SJSA1 (cell line): ENCODE measurements at places on chromosomes 5 and 9.

GRCh38 chr5:181173027-181173419, 25.6 kb downstream of the OR2V2 start:
- DNase-seq, result peak; percentile 78

GRCh38 chr9:9615086-9615485, 997.7 kb downstream of the PTPRD start:
- no peak for DNase-seq

GRCh38 chr9:136936645-136937170, 7.8 kb downstream of the FBXW5 start:
- no peak for DNase-seq

DNA sequence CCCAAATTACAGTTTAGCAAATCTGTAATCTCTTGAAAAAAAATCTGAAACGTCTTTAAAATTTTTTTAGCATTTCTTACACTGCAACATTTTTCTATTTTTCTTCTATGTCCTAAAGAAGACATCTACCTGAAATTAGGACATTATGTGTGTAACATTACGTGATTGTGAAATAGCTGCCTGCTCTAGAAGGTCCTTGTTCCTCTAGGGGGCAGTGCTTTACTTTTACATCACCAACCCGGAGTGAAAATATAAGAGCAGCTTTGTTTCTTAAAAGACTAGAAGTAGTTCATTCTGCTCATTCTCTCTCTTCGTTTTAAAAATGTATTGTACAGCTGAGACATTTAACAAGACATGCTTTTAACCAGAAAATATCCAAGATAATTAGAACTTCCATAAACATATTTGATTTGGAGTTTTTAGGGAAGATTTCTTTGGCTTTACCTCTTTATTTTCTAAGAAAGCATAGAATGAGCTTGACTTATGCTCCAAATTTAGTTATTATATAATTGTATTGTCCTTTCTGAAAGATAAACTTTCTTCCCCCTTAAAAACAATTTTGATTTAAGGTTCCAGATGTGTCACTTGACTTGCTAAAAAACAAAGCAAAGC, 48.1 kb upstream of the RIOK2 start:
- DNase-seq, result no peak
